ENCODE measurements at places on chromosomes 5 and 9.

- no peak for DNase-seq
These were observed 117.2 kb downstream of the RPS23 start for GRCh38 chr5:82160948-82161347.

DNA sequence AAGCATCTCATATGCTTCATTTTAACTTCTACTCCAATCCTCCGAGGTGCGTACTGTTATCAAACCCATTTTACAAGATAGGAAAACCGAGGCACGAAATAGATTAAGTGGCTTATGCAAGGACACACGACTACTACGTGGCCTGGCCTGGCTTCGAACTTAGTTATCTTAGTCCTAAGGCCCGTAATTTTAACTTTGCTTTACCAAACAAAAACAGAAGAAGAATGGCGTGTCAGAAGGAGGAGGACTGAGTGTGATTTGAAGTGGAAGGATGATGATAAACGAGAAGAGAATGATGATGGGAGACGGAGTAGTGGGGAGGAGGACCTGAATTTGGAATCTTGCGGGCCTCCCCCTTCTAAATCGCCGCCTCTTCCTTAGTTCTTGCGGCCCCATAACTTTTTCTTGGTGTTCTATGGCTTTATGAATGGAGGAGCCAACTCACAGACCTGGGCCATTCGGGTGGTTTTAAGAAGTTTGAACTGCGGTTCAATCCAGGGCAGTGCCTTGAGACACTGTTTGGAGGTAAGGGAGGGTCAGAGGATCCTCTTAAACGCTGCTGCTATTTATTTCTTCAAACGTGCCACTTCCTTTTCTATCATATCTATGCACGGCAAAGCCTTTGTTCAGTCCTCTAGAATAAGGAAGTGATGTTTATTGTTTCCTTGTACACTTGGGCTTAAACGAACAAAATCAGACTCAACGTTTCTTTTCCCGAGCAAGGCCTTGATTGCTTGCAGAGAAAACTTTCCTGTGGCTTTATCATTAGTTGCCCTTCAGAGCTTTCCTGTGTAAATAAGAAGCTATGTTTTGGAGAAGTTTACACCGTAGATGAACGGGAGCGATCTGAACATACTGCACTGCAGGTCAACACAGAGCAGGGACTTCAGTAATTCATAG lies 795 bp downstream of the CNOT8 start:
- DNase-seq, result no peak

- no peak for DNase-seq
These were observed 129.3 kb upstream of the RAI14 start for GRCh38 chr5:34526682-34527305.

GRCh38 chr5:62328772-62329491 lies 22.9 kb downstream of the KIF2A start:
- DNase-seq, result no peak

- no peak for DNase-seq
These were observed 1111.1 kb downstream of the TAF11L14 start for GRCh38 chr5:18745042-18745987.

GRCh38 chr9:18545636-18546360 lies 71.8 kb downstream of the ADAMTSL1 start:
- no peak for DNase-seq

GRCh38 chr5:144142824-144143162 lies 27.7 kb downstream of the YIPF5 start:
- DNase-seq, result no peak

DNA sequence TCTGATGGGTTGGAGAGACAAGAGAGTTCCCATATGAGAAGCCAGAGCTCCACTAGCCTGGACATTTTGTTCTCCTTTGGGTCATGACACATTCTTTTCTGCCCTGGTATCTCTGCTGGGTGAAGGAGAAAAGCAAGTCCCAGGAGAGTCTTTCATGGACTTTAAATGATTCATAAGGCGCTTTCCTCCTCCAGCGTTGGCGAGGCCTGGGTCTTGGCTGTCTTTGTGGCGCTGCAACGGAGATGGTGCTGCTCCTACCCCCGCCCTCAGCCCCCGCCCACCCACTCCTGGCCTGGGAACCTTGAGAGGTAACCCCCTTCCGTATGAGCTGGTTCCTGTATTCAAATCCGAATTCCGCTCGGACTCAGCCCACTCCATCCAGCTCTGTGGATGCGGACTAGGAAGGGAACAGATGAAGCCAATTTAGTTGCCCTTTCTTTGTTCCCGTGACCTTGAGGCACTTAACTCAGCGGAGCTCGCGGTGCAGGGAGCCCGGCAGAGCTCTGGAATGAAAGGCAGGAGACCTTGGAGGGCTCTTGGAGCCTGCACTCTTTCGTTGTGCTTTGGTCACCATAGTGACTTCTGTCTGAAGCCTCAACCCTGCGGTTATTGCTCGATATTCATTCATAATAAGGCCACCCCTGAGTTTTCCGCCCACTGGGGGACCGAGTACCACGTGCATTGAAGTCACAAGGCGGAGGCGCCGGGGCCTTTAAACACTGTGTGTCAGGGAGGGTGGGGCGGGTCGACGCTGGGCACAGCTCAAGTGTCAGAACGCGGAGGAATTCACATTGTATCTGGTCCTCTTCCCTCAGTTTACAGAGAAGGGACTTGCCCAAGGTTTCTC lies 14.0 kb upstream of the PWWP2A start:
- peak; percentile 35 for DNase-seq

DNA sequence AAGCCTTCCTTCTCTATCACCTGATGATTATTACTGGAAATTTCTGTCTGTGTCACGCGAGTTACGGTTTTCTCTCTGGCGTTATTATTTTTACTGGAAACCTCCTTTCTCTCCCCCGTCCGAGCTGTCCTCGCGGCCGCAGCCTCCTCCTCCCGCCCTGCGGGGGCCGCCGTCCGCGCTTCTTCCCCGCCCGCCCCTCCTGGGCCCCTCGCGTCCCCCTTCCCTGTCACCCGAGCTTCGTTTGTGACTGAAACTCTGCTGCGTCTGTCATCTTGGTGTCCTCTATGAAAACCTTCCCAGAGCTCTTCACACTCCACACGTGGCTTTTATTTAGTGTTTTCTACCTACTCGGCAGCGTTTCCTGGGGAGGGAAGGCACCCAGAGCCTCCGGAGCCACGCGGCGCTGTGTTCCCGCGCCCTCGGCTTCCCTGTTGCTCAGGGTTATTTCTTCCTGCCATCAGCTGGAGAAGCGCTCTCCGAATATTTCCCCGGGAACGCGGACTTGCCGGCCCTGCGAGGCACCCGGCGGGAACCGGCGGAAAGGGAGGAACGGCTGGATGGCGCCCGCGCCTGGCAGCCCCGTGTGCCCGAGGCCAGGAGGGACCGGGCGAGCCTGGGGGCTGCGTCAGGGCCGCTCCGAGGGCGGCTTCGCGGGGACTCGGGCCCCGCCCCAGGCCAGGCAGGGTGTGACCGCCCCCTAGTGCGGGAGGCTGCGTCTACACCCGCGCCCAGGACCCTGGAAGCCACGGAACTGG lies 33.9 kb downstream of the TRIP13 start:
- DNase-seq, result peak; percentile 84

DNA sequence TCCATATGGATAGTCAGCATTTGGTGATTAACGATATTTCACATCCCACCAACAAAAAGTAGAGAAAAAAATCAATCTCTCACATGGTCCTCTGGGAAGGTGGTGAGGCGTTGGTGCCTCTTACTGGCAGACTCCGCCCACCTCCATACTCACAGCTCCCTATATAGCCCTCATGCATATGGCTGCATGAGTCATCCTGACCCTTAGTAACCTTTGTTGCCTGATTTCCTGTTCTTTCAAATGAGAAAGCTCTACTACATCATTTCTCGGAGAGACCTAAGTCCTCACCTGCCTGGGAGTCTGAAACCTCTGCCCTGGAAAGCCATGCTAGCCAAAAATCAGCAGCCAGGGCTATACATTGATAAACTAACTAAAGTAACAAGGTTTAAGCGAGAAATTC lies 33.3 kb upstream of the ABCA1 start:
- DNase-seq, result no peak

DNA sequence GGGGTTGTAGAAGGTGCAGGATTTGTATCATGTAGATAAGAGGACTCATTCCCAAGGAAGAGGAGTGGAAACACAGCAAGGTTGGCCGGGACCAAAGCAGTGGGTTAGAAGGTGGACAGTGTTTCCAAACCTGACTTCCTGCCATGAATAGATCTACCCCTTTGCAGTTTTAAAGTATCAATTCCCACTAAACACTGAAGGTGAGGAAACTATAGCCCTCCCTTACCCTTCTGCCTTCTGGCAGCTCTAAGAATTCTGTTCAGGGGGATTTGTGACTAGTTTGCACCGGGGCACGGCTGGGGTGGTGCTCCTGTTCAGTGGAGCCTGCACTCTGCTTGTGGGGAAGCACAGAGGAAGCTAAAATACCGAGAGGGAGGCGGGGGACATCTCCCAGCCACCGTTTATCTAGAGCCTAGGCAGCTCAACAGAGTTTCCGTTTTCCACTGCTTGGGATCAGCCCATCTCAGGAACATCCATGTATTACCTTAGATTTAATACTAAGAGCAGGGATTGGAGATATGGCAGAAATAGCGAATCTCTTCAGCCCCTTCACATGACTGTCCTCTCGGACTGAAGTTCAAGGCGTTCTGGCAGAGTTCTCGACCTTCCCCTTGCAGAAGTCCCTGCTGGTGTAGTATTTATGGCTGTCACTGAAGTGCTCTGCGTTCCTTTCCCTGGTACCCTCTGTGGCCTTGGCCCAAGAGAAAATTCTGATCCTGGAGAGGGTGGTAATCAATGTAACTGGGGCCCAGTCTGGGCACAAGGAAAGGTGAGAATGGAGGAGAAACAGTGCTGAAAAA lies 5.4 kb downstream of the ISL1 start:
- no peak for DNase-seq

DNA sequence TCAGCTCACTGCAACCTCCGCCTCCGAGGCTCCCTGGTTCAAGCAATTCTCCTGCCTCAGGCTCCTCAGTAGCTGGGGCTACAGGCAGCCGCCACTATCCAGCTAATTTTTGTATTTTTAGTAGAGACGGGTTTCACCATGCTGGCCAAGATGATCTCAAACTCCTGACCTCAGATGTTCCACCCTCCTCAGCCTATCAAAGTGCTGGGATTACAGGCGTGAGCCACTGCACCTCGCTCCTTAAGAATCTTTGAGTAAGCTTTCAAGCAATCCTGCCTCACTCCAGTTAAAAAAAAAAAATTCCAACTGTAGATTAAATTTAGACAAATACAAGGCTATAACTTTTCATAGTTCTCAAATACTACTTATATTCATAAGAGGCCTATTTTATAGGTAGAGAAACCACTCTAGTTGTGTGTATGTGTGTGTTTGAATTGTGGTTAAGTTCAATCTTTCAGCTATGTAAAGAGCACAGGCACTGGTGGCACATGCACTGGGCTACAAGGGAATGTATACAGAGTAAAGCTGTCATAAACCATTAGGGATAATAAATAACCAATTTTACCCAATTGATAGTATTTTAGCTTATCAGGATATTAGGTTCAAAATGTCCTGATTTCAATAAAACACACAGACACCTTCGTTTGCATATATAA lies 50.6 kb upstream of the RAPGEF6 start:
- DNase-seq, result no peak

DNA sequence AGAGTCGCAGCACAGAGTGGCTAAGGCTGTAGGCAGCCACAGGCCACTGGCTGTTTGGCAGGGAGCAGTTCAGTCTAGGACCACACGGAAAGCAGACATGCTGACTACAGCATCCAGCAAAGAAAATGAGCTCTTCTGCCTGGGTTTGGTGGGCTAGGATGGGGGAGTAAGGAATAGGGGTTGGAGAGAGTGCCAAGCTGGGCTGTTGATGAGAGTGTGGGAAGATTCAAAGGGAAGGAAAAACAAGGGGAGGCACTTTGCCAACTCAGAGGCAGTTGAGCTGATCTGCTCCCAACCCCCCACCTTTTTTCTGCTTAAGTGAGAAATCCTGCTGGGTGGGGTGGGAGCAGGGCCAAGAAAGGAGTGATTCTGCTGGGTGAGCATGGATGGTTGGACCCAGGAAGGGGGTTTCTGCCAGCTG lies 35.9 kb downstream of the SVEP1 start:
- DNase-seq, result no peak

DNA sequence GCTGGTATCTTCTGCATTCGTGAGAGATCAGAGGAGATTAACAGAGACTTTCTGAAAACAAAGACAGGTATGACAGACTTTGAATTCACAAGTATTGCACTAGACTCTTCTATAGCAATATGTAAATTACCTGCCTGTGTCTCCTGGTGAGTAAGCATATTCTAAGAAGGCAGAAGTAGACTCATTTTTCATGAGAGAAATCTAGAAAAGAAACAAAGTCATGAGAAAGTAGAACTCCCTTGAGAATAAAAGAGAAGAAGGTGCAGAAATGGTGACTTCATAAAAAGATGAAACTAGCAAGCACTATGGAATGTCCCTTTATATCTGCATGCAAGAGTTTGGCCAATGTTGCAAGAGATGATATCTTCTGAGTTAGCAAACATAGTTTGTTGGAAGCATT lies 419.8 kb downstream of the DMRT2 start:
- DNase-seq, result no peak

- no peak for DNase-seq
These were observed 14.7 kb downstream of the PTGER4 start for GRCh38 chr5:40694433-40694832.

GRCh38 chr9:134971696-134972095 lies 54.0 kb upstream of the FCN1 start:
- DNase-seq, result no peak

DNA sequence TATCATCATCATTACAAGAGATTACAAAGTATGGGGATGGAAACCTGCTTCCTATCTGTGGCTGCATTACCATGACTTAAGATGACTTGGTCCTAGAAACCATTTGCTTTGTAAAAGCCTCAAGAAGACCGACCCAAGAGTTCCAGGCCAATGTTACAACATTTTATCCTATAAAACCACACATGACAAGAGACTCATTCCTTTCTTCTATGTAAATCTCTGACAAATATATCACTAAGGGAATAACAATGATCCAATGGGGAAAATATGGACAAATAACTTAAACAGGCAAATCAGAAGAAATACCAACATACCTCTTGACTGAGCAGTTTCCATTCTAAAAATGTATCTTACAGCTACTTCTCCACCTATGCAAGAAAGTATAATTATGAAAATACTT lies 44.3 kb upstream of the VPS13A start:
- no peak for DNase-seq

DNA sequence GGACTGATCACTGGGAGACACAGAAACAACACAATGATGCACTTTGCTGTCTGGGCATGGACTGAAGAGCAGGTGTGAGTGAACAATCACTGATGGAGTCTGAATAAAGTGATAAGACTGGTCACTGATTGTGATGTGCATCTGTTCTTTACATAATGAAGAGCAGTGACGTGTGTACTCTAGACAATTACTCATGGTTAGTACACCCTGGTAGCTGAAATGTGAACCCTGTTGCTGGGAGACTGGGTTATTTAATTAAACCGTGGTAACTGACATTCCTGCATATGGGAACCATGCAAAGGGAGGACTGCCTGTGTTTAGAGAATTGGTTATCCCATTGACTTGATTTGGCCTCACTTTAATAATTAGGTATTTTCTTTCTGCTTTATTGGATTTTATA lies 202.9 kb downstream of the NR2F1-AS1 start:
- peak; percentile 44 for DNase-seq

Measured in AG08396 (cell line).